ENCODE measurements at places on chromosomes 13 and 19.

DNA sequence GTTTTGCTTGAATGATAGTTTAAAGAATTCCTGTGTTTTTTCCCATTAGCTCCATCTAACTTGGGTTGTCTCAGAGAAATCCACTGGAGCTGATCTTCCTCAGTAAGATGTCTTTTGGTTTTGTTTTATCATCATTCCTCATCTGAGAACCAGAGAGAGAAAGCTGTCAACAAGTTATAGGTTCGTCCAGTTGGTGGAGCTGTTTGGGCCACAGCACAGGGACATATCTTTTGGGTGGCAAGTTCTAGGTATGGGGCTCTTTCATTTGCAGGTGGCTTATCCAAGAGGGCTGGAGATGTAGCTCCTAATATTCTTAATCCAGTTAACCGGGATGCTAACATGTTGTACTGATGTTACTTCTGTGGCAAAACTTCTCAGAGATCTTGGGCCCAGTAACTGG lies 174.2 kb downstream of the KCNRG start:
- no peak for DNase-seq

GRCh38 chr13:32323912-32324311 lies 8.6 kb downstream of the BRCA2 start:
- DNase-seq = no peak

- no peak for DNase-seq
Observed at GRCh38 chr13:26529441-26529840, 28.0 kb upstream of the WASF3 start.

DNA sequence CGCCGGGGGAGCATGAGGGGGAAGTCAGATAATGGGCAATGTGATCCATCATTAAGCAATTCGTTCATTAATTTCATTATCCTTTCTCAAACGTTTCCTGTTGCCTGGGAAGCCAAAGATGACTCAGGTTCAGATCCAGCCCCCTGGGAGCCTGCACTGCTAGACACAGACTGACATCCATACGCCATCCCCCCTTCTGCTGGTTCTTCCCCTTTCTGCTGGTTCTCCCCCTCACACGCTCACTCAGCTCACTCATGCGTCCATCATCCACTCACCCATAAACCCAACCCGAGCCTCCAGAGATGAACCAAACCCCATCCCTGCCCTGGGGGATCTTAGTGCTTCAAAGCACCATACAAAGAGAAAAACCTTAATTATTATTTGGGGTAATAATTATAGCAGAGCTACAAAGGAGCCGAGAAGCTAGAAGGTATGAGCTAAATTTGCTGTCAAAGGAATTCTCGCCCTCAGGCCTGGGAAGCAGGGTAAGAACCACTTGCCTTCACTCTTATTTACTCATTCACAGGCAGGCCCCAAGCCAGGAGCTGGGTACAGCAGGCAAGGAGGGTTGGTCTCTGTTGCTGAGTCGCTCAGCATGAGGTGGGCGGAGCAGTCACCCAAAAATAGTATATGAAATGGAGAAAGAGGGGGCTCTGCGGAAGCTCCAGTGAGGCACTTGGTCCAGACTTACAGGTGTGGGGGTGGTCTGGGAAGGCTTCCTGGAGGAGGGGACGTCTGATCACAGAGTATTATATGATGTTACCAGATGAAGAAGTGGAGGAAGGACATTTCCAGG lies 7.0 kb upstream of the ZNF444 start:
- DNase-seq = no peak

DNA sequence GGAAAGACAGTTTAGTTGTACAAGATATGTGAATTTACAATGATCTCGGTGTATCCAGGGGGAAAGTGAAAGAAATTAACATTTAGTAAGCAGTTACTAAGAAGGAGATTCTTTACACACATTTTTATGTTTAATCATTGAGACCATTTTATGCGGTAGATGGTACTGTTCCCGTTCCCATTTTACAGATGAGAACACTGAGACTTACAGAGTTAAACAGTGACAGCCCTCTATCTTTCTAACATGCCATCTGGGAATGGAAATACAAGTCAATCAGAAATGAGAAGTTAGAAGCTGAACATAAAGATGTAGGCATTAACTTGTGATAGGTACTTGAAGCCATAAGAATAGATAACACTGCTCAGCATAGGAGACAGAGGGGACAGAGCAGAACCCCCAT lies 144.9 kb downstream of the VWA8 start:
- DNase-seq = no peak
